ENCODE measurements at places on chromosomes 1 and 21.

GRCh38 chr1:232635778-232636356, 5.9 kb upstream of the SIPA1L2 start:
- DNase-seq: peak; percentile 70

DNA sequence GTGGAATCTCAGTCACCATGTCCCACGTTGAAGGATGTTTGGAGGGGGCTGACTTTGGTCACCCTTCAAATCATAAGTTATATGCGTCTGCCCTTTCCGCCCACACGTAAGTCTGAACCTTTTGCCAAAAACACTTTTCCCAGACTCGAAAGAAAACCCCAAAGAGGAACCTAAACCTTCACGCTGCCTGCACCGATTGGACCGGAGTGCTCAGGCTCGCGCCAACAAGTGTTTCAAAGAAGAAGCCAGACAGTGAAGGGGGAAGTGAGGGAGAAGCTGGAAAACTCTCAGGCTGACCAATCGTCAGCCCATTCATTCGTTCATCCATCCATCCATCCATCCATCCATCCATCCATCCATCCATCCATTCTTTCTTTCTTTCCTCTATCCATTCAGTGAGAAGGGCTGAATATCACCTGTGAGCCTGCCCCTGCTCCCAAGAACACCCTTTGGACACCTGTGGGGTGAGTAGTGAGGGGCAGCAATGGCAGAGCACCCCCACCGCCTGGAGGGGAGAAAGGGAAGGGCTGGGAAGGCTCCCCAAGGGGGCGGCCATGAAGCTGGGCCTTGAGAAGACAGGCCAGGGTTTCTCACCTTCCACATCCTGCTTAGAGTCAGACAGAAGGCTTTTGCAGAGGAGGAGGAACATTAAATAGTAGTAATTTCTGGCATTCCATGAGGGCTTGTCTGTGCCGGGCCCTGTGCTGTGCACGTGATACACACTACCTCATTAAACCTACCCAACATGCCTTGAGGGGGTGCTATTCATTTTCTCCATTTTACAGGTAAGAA, 27.1 kb upstream of the RUNX3 start:
- DNase-seq: no peak

GRCh38 chr1:117793413-117793812, 136.0 kb downstream of the GDAP2 start:
- no peak for DNase-seq

DNA sequence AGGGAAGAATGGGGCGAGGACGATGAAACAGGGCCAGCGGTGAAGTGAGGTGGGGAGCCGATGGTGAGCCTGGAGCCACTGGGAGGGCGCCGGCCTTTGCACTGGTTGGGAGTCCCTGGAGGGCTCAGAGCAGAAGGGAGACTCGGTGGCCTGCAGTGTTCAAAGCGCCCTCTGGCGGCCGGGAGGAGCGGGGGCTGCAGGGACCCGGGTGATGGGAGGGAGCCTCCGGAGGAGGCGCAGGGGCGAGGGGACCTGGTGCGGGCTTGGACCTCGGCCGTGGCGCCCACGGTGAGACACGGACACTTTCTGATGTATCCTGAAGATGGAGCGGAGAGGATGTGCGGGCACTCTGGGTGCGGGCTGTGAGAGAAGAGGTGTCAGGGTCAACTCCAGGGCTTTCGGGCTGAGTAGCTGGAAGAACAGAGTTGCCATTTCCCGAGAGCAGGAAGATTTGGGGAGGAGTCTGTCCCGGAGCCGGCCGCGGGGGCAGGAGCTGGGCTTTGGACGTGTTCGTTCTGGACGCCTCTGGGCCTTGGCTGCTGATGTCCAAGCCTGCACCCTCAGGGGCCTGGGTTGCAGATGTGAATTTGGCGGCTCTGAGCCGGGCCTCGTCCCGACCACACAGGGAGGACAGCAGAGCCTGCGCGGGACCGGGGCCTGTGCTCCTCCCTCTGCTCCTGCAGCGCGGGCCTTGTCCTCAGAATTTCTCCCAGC, 29.7 kb downstream of the HEYL start:
- DNase-seq: no peak

- peak; percentile 21 for DNase-seq
Measured at GRCh38 chr1:204975568-204976235, 67.3 kb upstream of the CNTN2 start.

GRCh38 chr21:45617021-45617921, 26.3 kb upstream of the PCBP3 start:
- DNase-seq: no peak

DNA sequence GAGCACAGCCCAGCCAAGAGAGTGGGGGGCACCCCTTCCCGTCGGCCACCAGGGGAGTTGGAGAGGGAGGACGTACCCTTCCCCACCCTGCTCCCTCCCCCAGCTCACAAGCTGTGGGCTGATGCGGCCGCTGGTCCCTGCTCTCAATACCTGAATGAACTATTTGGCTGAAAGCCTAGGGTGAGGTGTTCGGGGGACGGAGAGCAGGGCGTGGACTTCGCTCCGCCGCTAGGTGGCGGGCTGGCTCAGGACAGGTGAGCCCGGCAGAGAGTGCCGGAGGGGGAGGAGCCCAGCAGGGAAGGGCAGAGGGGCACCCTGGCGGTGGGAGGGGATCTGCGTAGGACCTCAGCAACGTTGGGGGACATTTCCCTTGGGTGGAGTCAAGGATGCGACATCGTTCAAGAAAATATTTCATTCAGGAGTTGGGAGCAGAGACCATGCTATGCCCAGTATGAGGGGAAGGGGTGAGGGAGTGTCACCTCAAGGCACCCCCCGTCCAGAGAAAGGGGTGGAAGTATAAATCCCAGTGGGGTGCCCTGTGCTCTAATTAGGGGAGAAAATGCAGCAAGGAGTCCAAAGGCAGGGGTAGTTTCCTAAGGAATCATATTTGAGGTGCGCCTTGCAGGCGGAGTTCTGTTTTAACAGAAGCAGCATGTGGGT, 12.0 kb upstream of the RHBG start:
- DNase-seq: no peak

GRCh38 chr1:234963180-234963903, 165.3 kb downstream of the TOMM20 start:
- peak; percentile 93 for DNase-seq

DNA sequence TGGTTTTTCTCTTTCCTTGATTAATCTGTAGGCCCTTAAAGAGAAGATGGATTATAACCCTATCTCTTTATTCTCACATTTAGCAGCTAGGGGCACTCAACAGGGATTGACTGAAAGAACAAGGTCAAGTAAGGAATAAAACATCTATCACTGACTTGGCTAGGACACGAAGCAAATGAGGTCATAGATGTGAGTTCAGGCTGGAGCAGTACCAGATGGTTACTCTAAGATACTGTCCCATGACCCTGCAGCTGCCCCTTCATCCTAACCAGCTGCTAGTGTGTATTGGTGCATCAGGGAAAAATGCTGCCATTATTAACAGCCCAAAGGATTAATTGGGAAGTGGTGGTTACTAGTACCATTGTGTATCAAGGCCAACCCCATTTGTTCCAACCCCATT, 221.9 kb downstream of the CTH start:
- no peak for DNase-seq

DNA sequence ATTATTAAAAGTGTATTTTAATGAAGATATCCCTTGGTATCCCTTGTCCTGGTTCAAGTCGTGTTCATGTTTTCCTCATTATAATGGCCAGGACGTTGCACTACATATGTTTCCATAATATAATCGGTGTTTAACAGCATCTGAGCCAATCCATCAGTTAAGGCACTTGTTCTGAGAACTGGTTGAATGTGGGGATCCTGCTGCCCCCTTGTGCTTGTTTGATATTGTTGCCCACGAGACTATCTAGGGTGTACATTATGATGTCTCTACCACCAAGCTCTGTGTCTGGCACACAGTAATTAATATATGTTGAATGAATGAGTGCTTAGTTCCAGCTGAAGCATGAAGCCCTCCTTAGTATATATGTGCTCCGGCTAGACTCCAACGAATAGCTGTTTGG, 193.0 kb downstream of the CACNA1E start:
- DNase-seq: peak; percentile 11

DNA sequence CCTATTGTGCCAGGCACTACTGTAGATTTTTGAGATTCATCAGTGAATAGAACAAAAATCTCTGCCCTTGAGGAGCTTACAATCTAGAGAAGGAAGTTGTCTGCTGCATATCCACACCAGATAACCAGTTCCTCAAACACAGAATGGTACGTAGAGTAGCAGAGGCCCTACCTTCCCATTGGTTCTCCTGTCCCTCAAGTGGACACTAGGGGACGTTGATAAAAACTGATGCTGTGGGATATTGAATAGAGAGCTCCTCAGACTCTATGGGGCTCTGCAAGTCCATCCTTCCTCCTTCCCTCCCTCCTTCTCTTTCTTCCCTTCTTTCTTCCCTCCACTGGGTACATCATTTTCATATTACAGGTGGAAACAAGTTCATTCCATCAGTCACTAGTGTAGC, 371.3 kb downstream of the PBX1 start:
- no peak for DNase-seq

GRCh38 chr1:222243902-222244301, 304.0 kb downstream of the HHIPL2 start:
- no peak for DNase-seq

- no peak for DNase-seq
Measured at GRCh38 chr1:203095061-203095690, 9.4 kb upstream of the MYOG start.

- peak; percentile 88 for DNase-seq
Measured at GRCh38 chr1:201191653-201192260, 1.1 kb downstream of the IGFN1 start.

- no peak for DNase-seq
Measured at GRCh38 chr1:51217101-51217500, 19.0 kb upstream of the RNF11 start.

GRCh38 chr1:49319426-49319963, 542.8 kb upstream of the BEND5 start:
- no peak for DNase-seq

- DNase-seq: no peak
Measured at GRCh38 chr1:44723064-44723463, 7.9 kb downstream of the RNU5D-1 start.

- no peak for DNase-seq
Measured at GRCh38 chr1:5151511-5151910, 497.1 kb downstream of the AJAP1 start.

GRCh38 chr1:240667351-240667750, 55.4 kb upstream of the GREM2 start:
- no peak for DNase-seq

GRCh38 chr1:169012416-169012815, 94.1 kb upstream of the ATP1B1 start:
- DNase-seq: no peak

DNA sequence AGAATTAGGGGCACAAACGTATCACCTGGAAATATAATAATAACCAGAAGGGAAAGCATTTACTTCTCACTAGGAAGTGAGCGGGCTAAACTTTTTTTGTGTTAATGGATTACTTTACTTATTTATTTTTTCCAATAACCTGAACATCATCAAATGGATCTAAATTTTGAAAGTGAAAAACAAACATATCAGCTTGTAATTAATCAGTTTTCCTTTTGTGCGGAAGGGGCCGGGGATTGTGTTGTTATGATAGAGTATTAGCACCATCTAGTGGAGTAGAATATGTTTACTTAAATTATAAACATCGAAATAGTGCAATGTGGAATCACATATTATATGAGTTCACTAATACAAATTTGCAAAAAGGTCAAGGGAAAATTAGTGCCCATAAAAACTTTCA, 9.0 kb downstream of the CFH start:
- peak; percentile 44 for DNase-seq

DNA sequence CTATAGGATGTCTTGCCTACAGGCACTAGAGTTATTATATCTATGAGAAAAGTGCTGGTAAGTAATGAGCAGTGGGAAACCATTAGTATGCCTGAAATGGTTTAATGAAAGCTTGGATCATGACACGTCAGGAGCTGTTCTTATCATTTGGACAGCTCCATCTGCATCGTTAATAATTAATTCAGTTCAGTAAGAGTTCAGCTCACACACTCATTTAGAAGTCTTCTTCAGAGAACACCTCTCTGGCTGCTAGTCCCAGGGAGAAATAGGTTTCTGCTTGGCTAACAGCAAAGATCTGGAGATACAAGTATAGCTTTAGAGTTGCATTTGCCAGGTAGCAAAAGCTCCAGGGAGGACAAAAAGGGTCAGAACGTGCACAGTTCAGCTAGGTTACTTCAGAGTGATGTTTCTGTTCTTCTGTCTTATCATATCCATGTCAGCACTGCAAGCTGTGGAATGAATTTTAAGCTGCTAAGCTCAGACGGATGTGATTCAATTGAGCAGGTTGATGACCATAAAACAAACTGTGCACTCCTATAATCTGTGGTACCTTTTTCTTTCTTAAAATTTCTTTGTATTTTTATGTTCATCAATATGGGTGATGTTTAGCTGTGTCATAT, 173.6 kb downstream of the ADGRL2 start:
- DNase-seq: peak; percentile 71

- DNase-seq: no peak
Measured at GRCh38 chr21:39690454-39690853, 54.5 kb upstream of the IGSF5 start.

GRCh38 chr1:154342836-154343472, 17.6 kb downstream of the ATP8B2 start:
- no peak for DNase-seq

- DNase-seq: peak; percentile 86
Measured at GRCh38 chr1:96473791-96474434, 247.7 kb upstream of the PTBP2 start.

DNA sequence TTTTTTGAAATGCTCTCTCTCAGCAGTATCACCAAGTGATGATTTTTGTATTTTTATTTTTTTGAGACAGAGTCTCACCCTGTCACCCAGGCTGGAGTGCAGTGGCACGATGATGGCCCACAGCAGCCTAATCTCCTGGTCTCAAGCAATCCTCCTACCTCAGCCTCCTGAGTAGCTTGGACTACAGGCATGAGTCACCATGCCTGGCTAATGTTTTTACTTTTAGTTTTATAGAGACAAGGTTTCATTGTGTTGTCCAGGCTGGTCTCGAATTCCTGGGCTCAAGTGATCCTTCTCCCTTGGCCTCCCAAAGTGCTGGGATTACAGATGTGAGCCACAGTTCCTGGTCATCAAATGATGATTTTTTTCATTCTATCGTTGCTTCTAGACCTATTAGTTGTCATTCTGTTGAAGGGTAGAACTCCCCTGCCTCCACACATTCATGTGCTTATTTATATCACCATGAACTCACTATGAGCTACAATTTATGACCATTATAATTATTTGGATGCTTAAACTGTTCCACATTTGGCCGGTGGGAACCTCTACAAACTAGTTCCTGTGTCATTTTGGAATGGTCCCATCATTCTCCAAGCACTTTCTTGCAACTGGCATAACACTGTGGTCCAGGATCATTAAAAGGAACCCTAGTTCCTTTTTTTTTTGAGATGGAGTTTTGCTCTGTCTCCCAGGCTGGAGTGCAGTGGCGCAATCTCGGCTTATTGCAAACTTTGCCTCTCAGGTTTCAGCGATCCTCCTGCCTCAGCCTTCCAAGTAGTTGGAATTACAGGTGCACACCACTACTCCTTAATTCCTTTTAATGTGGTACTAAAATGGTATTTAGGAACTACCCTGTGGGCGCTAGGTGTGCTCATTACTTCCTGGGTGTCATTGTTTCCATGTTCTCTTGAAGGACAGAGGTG, 20.2 kb upstream of the TOR3A start:
- no peak for DNase-seq

- no peak for DNase-seq
Measured at GRCh38 chr1:248710305-248710900, 7.8 kb upstream of the OR14I1 start.
